ENCODE measurements at places on chromosomes 4 and X.

DNA sequence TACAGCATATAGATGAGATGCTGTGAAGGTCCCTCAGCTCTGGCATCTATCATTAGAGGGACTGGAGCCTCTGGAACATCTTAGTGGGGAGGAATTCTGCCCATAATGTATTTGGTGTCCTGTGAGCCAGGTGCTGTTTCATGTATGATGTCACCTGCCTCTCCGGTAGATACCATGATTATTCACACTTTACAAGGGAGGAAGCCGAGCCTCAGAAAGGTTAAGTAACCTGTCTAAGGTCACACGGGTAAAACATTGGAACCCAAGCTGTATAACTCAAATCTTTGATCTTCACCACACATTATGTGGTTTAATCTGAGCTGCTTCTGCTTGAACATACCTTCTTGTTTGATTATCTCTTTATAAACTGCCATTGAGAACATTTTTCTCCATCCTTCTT lies 442.8 kb downstream of the BCOR start:
- no peak for DNase-seq

DNA sequence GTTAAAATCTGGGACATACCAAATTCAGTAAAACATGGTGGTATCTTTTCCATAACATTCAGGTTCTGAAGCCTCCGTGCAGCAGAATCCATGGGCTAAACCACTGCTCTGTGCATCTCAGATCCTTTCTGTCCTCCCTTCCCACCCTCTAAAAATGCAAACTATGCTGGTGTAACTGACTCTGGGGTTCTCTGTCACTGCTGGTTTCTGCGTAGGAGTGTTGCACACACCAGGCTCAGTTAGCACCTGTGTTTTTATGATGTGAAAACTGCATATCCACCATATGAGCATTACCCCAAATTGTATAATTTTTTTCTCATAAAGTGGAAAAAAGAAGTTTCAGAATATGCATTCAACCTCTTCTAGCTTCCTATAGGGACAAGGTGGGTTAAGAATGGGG lies 22.4 kb upstream of the IL21 start:
- no peak for DNase-seq

DNA sequence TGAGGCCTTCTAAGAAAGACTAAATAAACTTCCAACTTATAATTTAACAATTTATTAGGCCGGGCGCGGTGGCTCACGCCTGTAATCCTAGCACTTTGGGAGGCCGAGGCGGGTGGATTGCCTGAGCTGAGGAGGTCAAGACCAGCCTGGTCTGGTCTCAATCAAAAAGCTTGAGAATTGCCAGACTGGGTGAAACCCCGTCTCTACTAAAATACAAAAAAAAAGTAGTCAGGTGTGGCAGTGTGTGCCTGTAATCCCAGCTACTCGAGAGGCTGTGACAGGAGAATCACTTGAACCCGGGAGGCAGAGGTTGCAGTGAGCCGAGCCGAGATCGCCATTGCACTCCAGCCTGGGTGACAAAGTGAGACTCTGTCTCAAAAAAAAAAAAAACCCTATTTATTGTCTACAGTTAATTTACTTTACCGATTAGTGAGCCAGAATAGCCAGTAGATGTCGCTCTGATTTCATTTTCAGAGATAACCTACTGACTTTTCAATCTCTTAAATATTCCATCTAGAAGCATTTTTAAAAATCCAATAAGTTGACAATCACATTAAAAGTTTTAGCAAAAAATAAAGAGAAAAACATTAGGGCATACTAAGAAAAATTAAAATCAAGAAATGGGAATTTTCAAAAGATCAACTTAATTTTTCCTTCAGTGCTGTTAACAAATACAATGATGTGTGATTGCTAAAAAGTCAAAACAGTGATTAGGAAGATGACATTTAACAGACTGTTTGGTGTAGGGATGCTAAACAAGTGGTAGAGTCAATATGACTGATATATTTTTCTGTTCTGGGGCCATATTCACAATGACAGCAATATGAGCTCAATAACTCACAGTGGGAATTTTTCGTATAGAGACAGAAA lies 4.3 kb upstream of the SHROOM3 start:
- DNase-seq, result no peak

GRCh38 chrX:110409925-110410324 lies 51.3 kb downstream of the RTL9 start:
- DNase-seq, result no peak

- DNase-seq, result no peak
Observed at GRCh38 chr4:6011686-6012085, 6.5 kb downstream of the C4orf50 start.

Measured in stimulated activated CD4-positive, alpha-beta T cell treated with anti-CD3 and anti-CD28 coated beads, Interleukin-1b, Interleukin-23, amount 100 ng/mL, for 1 hour (primary cell).